Bronchial epithelial cell (primary cell): ENCODE measurements at places on chromosomes 7 and 10. TPM values are rescaled to one million over a fixed set of nuclear protein-coding genes. Genes with fewer than 3 reads are reported as not detected.
A peak's percentile ranks its signal among the peaks of the same experiment; 100 is the strongest.

STOX1 gene
- under 0.01 TPM in 1 of 2 replicates, not detected in the other for total RNA-seq

FAM25C gene
- total RNA-seq, result 9.3 TPM in 1 of 2 replicates, not detected in the other

C10orf143 gene
- 0.26 and 1.0 TPM in 2 replicates for total RNA-seq

A1CF gene
- total RNA-seq, result not detected in 2 replicates

HECW1 gene
- total RNA-seq, result under 0.01 TPM in 1 of 2 replicates, not detected in the other

UPK3B gene
- total RNA-seq, result 0.26 and 2.6 TPM in 2 replicates

PNLIP gene
- total RNA-seq, result under 0.01 TPM in 2 replicates

DNA sequence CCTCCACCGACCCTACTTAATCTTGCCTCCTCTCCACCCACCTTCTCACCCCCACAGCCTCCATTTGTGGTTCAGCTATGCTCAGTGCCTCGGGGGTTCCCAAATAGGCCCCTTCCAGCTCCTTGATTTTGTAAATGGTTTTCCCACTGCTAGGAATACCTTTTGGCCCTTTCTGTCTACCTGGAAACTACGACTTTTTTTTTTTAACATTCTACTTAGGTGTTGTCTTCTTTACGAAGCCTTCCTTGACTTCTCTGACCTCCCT lies 27.2 kb upstream of the PDCD4 start:
- no peak for DNase-seq

DNA sequence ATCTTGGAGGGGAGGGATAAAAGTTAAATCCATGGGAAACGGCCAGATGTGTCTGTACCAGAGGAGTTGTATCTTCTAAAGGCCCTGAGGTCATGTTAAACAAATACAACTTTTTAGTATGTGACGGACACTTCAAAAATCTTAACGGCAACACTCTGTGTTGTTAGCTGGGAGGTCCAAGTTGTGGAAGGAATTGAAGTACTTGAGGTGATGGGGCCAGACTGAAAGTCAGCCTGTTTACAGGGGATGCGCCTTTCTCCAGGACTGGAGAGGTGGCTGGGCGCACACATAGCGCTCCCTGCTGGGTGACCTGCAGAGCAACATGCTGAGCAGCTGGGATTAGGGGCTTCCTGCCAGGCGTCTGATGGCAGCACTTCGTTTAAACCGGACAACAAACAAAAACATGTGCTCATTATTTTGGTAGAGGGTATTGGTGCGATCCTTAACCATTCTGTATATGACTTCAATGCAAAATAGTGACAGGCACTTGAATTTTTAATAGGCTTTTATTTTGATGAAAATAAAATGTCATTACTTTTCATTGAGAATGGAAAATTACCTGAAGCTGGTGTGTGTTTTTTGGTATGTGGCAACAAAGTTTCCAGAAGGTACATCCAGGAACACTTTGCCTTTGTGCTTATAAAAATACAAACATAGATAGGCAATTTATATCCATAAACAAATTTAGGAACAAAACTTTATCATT lies 198.2 kb downstream of the MLLT10 start:
- peak; percentile 55 for DNase-seq

- no peak for DNase-seq
Measured at GRCh38 chr10:72449941-72450441, 95.3 kb upstream of the DNAJB12 start.

DNA sequence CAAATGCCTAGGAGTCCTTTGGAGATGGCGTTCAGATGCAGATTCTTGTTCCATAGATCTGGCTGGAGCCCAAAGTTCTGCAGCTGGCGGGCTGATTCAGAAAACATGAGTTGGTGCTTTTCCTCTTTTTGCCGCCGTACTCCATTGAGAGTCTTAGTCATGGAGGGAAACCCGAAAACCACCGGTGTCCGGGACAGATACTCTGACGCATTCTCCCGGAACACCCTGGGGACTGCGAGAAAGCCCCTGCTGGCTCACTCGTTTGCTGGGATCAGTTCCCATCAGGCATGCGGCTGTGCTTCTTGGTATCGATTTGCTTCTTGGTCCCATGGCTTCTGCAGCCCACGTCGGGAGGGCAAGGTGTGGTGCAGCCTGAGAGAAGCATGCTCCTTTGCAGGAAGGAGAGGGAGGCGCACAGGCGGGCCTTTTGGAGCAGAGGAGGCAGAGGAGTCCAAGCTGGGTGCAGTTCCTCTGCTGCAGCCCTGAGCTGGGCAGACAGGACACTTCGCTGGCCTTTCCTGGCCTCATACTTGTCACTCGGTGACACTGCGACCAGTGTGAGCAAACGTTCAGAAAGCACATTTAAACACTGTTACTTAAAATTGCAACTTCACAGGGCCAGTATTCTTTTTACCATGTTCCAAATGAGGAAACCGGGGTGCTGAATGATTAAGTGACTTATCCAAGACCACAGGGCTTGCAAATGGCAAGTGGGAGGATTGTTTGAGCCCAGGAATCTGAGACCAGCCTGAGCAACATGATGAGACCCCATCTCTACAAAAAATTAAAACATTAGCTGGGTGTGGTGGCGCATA lies 30.6 kb upstream of the PFKFB3 start:
- no peak for DNase-seq

GRCh38 chr7:142771353-142771723 lies 568 bp downstream of the PRSS2 start:
- DNase-seq, result no peak

GRCh38 chr10:35605191-35605590 lies at the start of gene GJD4:
TSS of gene GJD4 (plus strand) at chr10:35605341. CDS start at chr10:35605568, 227 bp downstream.
- DNase-seq, result no peak

GRCh38 chr7:112410092-112410491 lies 40.2 kb upstream of the IFRD1 start:
- no peak for DNase-seq

GRCh38 chr7:40133561-40134427 lies 628 bp downstream of the MPLKIP start:
- DNase-seq, result peak; percentile 17

GRCh38 chr7:1936531-1937251 lies 266.6 kb downstream of the ELFN1 start:
- no peak for DNase-seq

- DNase-seq, result no peak
Measured at GRCh38 chr10:113746217-113746957, 5.1 kb upstream of the PLEKHS1 start.

DNA sequence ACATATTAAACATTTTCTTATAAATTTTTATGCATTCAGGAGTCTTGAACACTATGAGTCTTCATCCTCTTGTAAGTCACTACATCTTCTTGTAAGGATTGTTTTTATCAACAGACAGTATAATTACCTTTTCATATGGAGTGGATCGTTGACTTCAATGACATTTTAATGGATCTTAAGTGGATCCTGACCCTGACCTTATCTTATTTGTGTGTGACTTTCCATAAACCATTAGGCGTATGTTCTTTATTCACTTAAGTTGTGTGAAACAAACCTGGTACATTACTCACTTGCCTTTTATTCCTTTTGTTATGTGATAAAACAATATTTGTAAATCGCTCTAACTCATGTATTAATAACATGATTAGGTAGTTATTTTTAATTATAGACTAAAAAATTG lies 18.5 kb upstream of the SEMA3C start:
- no peak for DNase-seq

- DNase-seq, result no peak
Measured at GRCh38 chr7:134175334-134176036, 48.3 kb downstream of the LRGUK start.

- no peak for DNase-seq
Measured at GRCh38 chr7:90686146-90686545, 90.0 kb downstream of the CDK14 start.

GRCh38 chr7:128120116-128120515 lies 88.9 kb upstream of the LRRC4 start:
- no peak for DNase-seq

DNA sequence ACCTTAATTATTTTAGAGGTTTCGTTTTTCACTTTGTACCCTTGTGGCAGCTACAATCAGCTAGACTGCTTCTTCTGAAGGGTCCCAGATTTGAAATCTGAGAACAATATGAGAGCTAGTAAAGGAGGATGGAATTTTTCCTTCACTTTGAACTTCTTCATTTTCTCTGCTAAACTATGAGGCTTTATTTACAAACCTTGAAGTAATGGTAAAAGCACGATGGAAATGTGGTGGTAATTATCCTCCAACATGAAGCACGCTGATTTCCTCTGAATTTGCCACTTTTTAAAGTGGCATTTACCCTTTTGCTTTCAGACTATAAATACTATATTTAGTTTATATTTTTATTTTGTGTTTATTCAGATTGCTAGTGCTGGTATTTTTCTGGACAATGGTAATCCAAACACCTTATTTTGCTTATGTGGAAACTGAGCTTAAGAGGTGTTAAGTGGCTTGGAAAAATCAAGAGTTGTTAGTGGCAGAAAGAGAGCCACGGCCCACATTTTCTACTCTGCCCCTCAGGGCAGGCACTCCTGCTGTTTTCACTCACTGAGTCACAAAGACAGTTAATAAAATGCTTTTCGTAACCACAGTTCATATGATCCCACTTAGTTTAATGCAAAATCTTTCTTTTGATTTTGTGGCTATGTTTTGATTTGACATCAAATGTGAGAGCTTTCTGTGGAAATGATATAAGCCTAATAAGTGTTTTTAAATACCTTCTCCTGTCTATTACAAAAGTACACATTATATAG lies 2.7 kb downstream of the SSMEM1 start:
- DNase-seq, result peak; percentile 41

DNA sequence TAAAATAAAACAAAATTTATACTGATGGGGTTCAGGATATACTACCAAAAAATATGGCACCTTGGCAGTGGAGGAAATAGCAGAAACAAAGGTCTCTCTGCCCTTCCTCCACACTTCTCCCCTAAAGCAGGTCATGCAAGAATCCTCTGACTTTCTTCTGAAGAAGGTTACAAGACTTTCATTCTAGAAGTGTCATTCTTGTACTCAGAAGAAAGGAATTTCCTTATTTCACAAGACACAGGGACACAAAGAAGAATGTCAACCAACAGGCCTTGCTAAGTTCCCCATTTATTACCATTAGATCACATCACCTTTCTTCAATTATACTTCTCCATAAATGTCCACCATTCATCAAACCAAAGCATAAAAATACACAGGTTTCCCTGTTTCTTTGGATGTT lies 470.2 kb downstream of the PAXIP1 start:
- peak; percentile 20 for DNase-seq

DNA sequence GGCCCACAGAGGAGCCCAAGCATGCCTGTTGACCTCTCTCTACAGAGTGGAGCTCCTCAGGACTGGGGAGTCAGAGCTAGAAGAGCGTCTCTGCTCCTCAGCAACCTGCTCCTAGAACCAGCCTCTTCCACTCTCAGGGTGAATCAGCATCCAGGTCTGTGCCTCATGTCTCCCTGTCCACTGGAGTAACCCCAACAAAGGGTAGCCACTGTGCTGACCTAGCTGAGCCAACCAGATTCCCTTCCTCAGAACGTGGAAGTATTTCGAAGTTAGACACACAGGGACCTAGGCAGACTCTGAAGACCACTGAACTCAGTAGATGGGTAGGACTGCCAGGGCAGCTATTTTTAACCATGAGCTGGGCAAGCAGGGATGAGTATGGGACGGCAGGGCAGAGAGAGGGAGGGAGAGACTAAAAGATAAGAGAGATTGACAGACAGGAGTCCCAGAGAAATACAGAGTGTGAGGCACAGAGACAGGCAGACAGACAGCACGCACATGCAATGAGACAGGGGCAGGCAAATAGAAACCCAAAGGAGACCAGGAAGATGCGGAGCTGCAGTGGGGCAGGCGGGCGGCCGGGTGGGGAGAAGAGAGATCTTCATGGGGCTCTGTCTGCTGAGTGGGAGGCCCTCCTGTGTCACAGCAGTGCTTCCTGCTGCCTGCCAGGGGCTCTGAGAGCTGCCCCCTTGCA lies 56.7 kb downstream of the OSBPL3 start:
- no peak for DNase-seq

- DNase-seq, result no peak
Measured at GRCh38 chr7:137146552-137147337, 196.8 kb downstream of the PTN start.
